ENCODE measurements at places on chromosomes 16 and 17.

- DNase-seq = no peak
These were observed 17.2 kb downstream of the CYTH1 start for GRCh38 chr17:78764871-78765270.

- no peak for DNase-seq
These were observed 24.7 kb downstream of the DEF8 start for GRCh38 chr16:89973235-89973634.

DNA sequence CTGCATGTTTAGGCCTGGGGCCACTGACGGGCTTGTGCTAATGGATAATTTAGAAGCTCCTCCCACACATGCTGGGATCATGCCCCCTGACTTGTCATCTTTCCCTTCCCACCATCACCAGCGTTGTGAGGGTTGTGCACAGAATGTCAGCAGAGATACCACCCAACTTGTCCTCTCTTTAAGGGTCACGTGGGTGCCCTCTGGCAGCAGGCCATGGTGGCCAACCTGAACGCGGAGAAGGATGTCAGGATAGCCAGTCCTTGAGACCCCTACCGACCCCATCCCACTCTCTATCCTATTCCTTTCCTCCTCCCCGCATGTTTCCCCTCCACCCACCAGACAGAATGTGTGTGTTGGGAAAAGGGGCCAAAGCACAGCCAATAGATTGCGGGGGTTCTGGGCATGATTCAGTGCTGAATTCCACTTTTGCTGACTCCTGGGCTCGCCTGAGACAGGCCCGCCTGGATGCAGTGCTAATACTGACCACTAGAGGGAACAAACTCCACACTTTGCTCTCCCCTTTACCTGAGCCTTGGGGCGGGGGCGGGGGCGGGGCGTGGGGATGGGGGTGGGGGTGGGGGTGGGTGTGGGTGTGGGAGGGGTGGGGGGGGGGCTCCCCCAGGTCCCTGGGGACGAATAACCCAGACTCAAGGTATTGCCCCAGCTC, at the start of gene GH2:
Gene GH2 (minus strand): TSS at position 10 of the 667 bp plus-strand sequence. CDS start 143 bp downstream, outside the sequence.
- DNase-seq = peak; percentile 77

GRCh38 chr17:74759941-74760340, 11.5 kb downstream of the NHERF1 start:
- DNase-seq = no peak

DNA sequence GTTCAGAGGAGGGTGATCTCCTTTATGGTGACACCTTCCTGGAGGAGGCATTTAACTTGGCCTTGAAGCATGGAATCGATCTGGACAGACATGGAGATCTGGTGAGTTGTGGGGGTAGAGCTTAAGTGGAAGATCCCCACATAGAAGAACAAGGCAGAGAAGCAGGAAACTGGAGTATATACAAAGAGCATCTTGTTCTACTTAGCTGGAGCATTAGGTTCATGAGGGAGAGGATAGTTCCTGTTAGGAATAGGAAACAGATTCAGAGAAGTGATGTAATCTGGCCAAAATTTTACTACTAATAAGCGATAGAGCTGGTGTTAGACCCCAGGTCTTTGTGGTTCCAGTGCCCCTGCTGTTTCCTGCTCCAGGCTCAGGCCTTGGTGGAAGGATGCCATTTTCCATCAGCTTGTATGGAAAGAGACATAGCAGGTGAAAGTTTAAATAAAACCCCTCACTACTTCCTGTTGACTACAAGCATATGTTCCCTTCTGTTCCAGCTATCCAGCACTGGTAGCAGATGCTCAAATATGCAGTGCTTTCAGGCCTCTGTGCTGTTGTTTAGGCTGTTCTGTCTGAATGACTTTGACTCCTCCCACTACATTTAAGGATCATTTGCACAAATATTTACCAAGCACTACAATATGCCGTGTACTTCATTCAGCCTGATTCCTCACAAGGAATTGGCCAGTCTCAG, 9.4 kb downstream of the RPAIN start:
- DNase-seq = no peak

DNA sequence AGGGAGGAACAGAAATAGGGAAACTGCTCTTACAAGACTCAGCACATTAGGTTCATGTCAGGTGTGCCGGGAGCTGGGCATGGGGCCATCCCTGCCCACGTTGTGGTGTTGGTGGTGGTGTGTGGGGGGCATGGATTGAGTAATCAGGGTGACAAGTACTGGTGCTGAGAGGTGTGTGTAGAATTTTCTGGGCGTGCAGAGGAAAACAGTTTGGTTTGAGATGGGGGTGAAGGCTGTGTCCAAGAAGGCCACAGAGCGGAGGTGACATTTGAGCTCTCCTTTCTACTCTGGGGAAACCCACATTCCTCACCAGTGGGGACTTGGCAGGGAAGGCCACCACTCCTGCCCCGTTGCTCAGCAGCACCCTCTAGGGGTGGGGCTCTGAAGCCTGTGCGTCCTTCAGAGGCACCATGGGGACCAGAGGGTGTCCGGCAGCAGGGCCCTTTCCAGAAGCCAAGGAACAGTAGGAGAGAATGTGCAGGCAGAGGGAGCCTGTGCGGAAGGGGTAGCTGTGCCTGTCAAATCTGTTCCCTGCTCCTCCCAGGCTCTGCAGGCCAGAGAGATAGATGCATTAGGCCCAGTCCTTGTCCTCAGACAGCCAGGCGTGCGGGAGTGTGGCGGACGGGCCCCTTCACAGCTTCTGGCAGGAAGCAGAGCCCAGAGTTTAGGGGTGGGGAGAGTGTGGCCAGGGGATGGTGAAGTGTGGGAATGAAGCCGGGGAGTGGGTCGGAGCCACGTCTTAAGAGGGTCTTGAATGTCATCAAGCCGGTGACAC, 48.7 kb upstream of the GSE1 start:
- peak; percentile 73 for DNase-seq

DNA sequence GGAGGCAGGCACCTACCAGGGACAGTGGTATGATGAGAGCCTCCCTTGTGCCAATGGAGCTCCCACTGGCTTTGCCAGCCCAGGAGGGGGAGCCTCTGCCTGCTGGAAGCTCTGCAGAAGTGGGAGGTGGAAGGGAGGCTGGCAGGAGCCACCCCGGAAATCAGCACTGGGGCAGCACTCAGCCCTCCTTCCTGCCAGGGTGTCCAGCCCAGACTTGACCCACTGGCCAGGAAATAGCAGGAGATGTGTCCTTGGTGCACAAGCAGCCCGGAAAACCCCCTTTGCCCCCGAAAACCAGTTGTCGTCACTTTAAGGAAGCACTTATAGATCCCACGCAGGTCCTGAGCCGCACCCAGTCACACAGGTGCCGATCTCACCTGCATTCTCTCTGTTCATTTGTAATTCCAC, 49.3 kb upstream of the CACNG4 start:
- peak; percentile 12 for DNase-seq

GRCh38 chr17:58280480-58281217, at the start of gene MPO:
TSS of gene MPO (minus strand) at chr17:58280935. CDS start at chr17:58280758, 177 bp downstream.
- no peak for DNase-seq

GRCh38 chr16:88035292-88035691, 84.1 kb downstream of the BANP start:
- DNase-seq = no peak

DNA sequence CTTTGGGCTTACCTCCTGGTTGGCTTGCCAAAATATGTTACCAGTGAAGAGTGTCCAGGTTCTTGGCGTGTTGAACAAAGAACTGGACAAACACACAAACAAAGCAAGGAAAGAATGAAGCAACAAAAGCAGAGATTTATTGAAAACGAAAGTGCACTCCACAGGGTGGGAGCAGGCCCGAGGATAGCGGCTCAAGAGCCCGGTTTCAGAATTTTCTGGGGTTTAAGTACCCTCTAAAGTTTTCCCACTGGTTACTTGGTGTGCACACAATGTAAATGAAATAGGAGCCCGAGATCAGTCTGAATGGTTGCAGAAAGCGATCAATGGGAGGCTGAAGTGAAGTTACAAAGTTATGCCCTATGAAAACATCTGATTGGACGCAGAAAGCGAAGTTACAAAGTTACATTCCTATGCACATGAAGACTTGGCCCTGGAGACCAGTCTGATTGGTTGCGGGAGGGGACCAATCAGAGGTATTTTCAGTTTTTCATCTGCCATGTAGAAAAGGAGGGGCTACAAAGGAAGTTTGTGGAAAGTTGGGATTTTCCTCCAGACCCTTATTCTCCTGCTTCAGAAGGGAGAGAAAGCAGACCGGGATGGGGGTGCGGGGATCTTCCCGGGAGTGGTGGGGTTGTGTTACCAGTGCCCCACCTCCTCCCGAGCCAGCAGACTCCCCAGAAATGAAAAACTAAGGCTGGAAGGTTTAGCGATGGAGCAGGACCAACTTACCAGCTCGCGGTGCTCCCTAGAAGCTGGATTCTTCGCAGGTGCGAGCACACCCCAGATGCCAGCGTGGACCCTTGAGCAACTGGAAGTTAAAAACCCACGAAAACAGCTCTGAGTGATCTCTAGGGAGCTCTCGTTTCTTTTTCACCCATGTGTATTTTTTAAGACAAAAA, at the start of gene SLFN12:
Gene SLFN12 (minus strand): TSS at position 325 of the 899 bp plus-strand sequence. CDS start 9,472 bp downstream, outside the sequence.
- peak; percentile 63 for DNase-seq

DNA sequence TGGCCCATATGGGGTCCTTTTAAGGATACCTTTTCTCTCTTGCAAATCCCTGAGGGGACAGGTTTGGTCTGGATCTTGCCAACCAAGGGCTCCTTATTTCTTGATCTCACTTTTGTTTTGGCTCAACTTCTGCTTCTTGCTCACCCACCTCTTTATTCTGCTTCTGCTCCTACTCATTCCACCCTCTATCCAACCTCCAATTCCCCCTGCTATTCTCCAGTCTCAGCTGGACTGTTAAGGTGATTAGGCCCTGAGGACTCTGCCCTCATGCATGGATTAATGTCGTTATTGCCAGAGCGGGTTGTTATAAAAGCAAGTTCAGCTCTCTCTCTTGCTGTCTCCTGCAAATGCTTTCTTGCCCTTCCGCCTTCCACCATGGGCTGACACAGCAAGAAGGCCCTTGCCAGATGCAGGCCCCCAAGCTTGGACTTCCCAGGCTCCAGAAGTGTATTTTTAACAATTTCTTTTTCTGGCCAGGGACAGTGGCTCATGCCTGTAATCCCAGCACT, 29.8 kb downstream of the LAT start:
- no peak for DNase-seq

DNA sequence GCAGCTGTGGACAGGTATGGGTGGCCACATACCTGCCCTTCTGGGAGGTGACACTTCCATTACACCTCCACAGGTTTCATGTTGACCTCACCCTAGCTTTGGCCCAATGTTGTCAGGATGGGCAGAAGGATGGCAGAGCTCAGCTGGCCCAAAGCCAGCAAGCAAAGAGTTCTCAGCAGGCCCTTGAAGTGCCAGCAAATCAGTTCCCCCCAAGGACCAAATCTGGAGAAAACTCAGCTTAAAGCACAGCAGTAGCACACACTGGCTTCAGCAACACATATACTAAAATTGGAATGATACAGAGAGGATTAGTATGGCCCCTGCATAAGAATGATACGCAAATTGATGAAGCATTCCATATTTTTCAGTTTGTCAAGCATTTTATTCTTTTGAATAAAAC, 13.4 kb downstream of the ARL4D start:
- DNase-seq = no peak
